Body of pancreas (tissue), 4 donors: ENCODE measurements at places on chromosomes 11 and 22. TPM values are rescaled to one million over a fixed set of nuclear protein-coding genes. Genes with fewer than 3 reads are reported as not detected.

GRCh38 chr11:6812390-6813005, 13.0 kb upstream of the OR6A2 start:
- H3K27me3 ChIP-seq: no peaks in the 10 kb centered on the region
- H3K4me3 ChIP-seq: no peak overlapping the region

DNA sequence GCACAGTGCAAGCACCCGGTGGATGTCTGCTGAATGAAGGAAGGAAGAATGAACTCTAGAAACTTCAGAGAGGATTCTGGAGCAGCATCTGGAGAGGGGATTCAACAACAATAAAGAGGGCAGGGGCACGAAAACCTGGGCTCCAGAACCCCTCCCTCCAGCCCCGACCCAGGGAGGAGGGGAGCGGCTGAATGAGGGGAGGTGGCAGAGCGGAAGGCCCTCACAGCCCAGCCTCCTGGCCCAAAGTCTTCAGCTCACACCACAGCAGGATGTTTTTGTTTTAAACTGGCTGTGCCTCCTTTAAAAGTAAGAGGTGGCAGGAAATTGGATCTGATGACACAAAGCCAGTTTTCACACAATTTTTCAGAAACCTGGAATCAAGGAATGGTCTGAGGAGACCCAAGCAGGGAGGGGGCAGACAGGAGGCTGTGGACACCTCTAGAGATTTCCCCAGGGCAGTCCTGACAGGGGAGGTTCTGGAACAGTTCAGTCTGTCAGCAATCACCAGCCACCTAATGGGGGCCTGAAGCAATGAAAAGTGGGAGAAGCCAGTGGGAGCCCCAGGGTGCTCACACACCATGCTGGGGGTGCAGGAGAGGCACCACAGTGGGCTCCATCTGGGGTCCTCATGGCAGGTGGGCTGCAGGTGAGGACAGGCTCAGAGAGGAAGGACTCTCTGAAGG, 44.4 kb upstream of the TCF20 start:
- no peak overlapping the region for H3K27ac ChIP-seq
- no peak overlapping the region for H3K4me3 ChIP-seq
- H3K4me1 ChIP-seq: peaks cover 10% of the 10 kb centered on the region
- H3K36me3 ChIP-seq: no peaks in the 10 kb centered on the region
- no peak for DNase-seq
- H3K27me3 ChIP-seq: no peaks in the 10 kb centered on the region

DNA sequence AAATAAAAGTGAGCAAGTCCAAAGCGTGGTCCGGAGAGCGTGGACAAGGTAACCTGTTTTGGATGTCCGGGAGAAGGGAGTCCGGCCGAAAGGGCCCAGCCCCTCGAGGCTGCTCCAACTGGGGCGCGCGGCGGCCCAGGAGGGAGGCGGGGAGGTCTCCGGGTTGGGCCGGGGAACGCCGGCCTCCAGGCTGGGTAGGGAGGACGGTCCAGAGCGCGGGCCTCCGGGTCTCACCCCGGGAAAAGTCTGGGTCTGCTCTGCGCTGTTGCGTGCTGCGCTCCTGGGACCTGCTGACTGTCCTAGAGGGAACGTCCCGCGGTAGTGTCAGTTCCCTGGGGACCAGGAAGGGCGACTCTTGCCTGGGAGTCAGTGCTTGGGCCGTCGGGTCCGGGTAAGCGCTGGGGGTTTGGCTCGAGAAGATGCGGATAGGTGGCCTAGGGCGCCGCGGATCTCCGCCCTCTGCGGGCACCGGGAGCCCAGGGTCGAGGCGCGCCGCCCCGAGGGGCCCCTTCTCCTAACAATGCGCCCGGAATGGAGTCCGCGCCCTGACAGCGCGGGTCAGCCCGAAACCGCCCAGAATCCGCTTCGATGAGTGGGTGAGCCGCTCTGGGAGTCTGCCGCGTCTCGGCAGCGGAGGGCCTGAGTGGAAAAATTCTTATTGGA, 988 bp upstream of the FLI1 start:
- no peak for DNase-seq
- peak overlapping the region; percentile 47 for H3K27ac ChIP-seq
- H3K4me1 ChIP-seq: peaks cover 41% of the 10 kb centered on the region
- peaks cover 31% of the 10 kb centered on the region for H3K27me3 ChIP-seq

GRCh38 chr22:26025626-26026025, 143.6 kb upstream of the SEZ6L start:
- H3K27me3 ChIP-seq: no peaks in the 10 kb centered on the region
- no peak overlapping the region for H3K27ac ChIP-seq
- no peak overlapping the region for H3K4me3 ChIP-seq
- no peaks in the 10 kb centered on the region for H3K4me1 ChIP-seq
- DNase-seq: no peak

DNA sequence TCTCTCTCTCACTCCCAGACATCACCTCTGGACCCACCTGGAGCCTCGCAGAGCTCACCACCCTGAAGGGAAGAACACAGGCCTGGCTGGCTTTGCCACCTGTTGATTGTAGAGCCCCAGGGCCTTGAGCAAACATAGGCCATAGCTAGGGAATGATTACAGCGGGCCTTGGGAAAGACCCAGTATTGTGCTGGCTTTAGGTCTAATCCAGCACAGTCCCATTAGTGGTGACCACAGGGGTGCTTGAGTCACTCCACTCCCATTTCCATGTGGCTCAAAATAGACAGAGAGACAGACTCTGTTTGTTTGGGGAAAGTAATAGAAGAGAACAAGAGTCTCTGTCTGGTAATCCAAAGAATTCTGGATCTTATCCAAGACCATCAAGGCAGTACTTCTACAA, 42.7 kb upstream of the FAM181B start:
- no peaks in the 10 kb centered on the region for H3K4me1 ChIP-seq
- DNase-seq: no peak
- no peaks in the 10 kb centered on the region for H3K27me3 ChIP-seq

DNA sequence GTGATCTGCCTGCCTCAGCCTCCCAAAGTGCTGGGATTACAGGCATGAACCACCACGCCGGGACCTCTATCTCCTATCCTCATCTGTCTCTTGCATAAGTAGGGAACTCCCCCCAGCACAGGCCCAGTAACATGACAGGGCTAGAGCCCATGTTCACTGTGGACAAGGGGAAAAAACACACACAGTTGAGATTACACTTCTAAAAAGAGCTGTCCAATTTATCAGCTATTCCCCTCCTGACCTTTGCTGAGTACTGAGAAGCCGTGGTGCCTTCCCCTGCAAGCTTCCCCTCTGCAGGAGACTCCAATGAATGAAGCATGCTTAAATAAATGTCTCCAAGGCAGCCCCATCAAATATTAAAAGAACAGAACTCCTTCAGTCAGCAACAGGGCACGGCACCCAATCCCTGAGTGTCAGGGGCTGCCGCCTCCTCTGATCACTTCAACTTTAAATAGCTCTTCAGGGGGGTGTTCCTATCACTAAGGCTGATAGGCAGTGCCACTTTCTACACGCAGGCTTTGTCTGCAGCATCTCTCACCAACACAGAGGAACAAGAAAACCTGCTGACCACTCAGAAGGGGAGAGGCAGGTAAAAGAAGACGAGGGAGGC, 385.5 kb downstream of the OPCML start:
- no peak overlapping the region for H3K27ac ChIP-seq
- no peaks in the 10 kb centered on the region for H3K27me3 ChIP-seq
- H3K36me3 ChIP-seq: no peaks in the 10 kb centered on the region
- H3K4me1 ChIP-seq: no peaks in the 10 kb centered on the region
- no peak for DNase-seq
- H3K4me3 ChIP-seq: no peak overlapping the region

DNA sequence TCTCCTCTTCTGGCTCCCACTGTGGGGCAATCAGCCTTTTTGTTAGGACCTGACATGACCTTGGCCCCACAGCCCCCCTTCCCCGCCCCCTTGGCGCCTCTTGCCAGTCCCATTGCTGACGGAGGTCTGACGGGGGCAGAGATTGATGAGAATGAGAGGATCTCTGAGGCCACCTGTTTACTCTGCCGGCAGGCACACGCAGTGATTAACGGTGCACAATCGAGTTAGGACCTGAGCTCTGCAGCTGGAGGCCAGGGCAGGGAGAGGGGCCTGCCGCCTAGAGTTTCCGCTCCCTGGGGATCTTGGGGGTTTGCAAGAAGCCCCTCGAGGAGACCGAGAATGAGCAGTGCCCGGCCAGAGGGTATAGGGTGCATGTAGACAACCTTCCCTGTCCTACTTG, 6.8 kb upstream of the CHRM1 start:
- H3K27ac ChIP-seq: no peak overlapping the region
- peaks cover 19% of the 10 kb centered on the region for H3K27me3 ChIP-seq
- peaks cover 24% of the 10 kb centered on the region for H3K4me1 ChIP-seq
- H3K4me3 ChIP-seq: no peak overlapping the region
- no peak for DNase-seq

DNA sequence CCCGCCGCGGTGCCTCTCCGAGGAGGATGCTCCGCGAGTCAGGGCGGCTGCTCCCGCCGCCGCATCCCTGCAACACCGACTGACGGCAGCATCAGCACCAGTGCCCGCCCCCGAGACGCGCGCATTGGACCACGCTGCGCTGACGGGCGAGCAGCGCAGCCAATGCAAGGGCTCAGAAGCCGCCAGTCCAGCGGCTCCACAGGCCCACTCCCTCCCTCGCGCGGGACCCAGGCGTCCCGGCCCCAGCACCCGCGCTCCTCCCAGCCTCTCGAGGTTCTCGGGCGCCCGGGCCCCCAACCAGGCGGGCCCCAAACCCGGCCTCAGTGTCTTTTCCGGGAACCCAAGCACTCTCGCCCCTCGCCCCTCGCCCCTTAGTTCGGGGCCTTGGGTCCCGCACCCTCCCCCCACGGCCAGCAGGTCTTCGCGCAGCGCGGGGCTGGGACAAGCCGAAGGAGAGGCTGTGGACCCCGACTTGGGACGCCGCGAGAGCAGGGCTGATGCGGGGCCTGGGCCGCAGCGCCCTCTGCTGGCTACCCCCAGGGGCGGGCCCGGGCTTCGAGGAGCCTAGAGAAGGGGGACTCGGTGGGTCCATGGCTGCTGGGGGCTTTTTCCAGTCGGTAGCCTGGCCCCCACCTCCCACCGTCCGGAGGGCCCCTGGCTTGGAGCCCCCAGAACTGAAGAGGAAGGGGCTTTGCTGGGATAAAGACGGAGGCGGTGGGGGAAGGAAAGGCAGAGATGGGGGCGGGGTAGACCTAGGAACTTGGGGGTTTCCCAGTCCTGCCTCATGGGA, at the start of gene NRXN2:
NRXN2 (minus strand) TSS at position 81 of the 790 bp plus-strand sequence. CDS start 9,498 bp downstream, outside the sequence.
- peaks cover 3% of the 10 kb centered on the region for H3K27me3 ChIP-seq
- H3K36me3 ChIP-seq: no peaks in the 10 kb centered on the region
- peak within 1 kb of the TSS; percentile 80 for H3K4me3 ChIP-seq

DNA sequence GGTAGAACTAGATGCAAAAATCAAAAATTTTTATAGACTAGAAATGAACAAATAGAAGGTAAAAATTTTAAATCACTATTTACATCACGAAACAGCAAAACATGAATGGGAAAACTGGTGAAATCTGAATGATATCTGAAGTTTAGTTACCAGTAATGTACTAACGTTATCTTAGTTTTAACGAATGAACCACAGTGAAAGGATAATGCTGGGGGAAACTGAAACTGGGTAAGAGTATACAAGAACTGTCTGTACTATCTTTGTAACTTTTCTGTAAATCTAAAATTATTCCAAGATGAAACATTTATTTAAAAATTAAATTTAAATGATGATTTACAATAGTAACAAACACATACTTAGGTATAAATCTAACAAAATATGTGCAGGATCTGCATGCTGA, 7.4 kb downstream of the GDPD4 start:
- no peak overlapping the region for H3K4me3 ChIP-seq
- no peak for DNase-seq
- H3K4me1 ChIP-seq: no peaks in the 10 kb centered on the region
- H3K27me3 ChIP-seq: no peaks in the 10 kb centered on the region
- no peak overlapping the region for H3K27ac ChIP-seq
- H3K36me3 ChIP-seq: no peaks in the 10 kb centered on the region

DNA sequence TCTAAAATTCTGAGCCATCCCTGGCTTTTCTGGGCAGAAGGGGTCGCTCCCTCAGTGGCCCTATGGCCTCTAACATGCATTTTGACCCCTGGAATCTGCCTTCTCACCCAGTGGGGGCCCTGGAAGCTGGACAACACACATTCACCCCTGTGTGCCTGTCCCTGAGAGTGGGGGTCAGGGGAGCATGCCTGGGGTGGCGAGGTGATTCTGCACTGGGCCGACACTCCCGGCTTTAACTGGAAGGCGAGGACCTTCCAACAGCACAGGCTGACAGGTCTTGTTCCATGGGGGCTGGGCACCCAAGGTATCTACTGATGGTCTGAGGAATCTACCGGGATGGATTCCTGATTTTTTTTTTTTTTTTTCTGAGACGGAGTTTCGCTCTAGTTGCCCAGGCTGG, 10.7 kb downstream of the PPM1F start:
- H3K27me3 ChIP-seq: no peaks in the 10 kb centered on the region
- H3K4me3 ChIP-seq: no peak overlapping the region
- H3K27ac ChIP-seq: no peak overlapping the region
- DNase-seq: no peak

DNA sequence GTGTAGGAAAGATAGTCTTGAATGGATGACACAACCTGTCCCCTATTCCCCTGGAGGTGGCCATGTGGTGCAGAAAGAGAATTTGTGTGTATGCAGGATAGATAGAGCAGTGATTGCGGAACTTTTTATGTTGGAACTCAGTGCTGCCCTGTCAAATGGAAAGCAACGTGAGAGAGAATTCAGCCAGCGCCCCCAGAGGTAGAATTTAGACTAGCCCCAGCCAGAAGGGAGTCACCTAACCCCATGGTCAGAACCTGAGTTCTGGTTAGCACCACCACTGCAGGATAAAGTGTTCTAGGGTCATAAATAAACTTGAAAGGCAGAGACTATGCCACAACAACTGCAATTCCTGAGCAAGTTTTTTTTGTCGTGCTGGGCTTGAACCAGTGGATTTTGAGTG, 152.9 kb upstream of the GRIA4 start:
- H3K4me1 ChIP-seq: no peaks in the 10 kb centered on the region
- H3K27me3 ChIP-seq: no peaks in the 10 kb centered on the region
- no peak for DNase-seq
- H3K4me3 ChIP-seq: no peak overlapping the region
- H3K36me3 ChIP-seq: no peaks in the 10 kb centered on the region

DNA sequence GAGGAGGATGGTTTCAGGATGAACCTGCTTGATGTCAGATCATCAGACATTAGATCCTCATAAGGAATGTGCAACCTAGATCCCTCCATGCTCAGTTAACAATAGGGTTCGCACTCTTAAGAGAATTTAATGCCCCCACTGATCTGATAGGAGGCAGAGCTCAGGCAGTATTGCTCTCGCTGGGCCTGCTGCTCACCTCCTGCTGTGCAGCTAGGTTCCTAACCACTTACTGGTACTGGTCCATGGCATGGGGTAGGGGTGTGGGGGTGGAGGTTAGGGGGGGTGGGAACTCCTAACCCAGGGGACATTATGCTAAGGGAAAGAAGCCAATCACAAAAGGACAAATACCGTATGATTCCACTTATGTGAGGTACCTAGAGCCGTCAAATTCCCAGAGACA, 256.5 kb downstream of the TENM4 start:
- H3K36me3 ChIP-seq: no peaks in the 10 kb centered on the region
- H3K4me3 ChIP-seq: no peak overlapping the region

- H3K4me3 ChIP-seq: no peak overlapping the region
- H3K27me3 ChIP-seq: no peaks in the 10 kb centered on the region
- peaks cover 9% of the 10 kb centered on the region for H3K4me1 ChIP-seq
- no peak for DNase-seq
- no peak overlapping the region for H3K27ac ChIP-seq
- H3K36me3 ChIP-seq: no peaks in the 10 kb centered on the region
These were observed 202.6 kb upstream of the TMEM45B start for GRCh38 chr11:129613071-129613470.

Gene CECR2
- total RNA-seq: 3.4 TPM

Gene NCF4
- 5.9 TPM for total RNA-seq

Gene PPP2R5B
- 12.7 TPM for total RNA-seq

Gene FOLR2
- total RNA-seq: 11.4 TPM

Gene KRTAP5-10
- total RNA-seq: not detected

Gene OR8D1
- total RNA-seq: not detected

Gene CNIH2
- 3.6 TPM for total RNA-seq

Gene PCNX3
- 21.8 TPM for total RNA-seq

Gene CD248
- 10.6 TPM for total RNA-seq

Gene OR2AT4
- under 0.01 TPM for total RNA-seq
